ENCODE measurements at places on chromosomes 2 and 18. TPM values are rescaled to one million over a fixed set of nuclear protein-coding genes. Genes with fewer than 3 reads are reported as not detected.

- no peak for DNase-seq
Measured at GRCh38 chr18:74724186-74724585, 126.5 kb downstream of the ZNF407 start.

LCT gene
- total RNA-seq = under 0.01 TPM

DNA sequence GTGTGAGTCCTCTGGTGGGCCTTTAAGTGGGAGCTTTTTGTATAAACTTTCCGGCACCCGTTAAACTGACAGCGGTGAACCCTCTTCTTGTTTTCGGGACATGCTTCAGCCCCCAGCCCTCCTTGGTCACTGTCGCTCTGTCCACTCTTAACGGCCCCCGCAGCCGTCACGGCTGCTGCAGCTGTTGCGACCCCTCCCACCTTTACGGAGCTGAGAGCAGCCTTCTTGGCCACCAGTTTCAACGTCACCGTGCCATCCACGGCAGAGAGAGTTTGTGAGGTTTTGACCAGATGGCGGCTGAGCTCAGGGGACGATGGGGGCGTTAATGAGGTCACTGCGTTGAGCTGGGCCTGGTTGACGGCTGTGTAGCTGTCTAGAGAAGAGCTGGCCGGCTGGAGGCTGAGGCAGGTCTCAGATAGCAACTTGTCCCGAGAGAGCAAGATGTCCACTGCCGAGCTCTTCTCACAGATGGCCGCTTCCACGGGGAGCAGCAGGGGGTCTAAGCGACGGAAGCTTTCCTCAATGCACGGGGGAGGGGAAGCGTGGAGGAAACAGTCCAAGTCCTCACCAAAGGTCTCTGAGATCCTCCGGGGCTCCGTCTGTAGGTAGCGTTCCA, 41.9 kb downstream of the KLF7 start:
- no peak for DNase-seq

GRCh38 chr2:62801814-62802523, 96.5 kb downstream of the EHBP1 start:
- no peak for DNase-seq

MARCO gene
- total RNA-seq = not detected

DNA sequence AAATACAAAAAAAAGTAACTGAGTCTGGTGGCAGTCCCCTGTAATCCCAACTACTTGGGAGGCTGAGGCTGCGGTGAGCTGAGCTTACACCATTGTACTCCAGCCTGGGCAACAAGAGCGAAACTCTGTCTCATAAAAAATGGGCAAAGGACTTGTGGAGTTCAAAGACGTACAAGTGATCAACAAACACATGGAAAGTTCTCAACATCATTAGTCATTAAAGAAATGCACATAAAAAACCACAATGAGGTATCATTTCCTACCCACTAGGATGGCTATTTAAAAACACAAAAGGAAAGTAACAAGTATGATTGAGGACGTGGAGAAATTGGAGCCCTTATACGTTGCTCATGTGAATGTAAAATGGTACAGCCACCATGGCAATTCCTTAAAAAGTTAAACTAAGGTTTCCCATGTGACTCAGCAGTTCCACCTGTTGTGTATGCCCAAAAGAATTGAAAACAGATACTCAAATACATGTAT, 52.3 kb downstream of the RAB10 start:
- no peak for DNase-seq

GRCh38 chr2:100394111-100394641, 23.3 kb downstream of the CHST10 start:
- peak; percentile 73 for DNase-seq
